ENCODE measurements at places on chromosomes 5 and 9. TPM values are rescaled to one million over a fixed set of nuclear protein-coding genes. Genes with fewer than 3 reads are reported as not detected.

C1QTNF2 gene
- 1.1 TPM for total RNA-seq

ZBTB6 gene
- total RNA-seq, result 7.0 TPM

FGF10 gene
- total RNA-seq, result 0.26 TPM

S100Z gene
- not detected for total RNA-seq

HAVCR1 gene
- total RNA-seq, result not detected

PTGS1 gene
- total RNA-seq, result 2.9 TPM

CAAP1 gene
- 8.8 TPM for total RNA-seq

ACO1 gene
- total RNA-seq, result 60.7 TPM

TAF11L10 gene
- total RNA-seq, result not detected

PKD2L2 gene
- 0.42 TPM for total RNA-seq

MARVELD2 gene
- 1.2 TPM for total RNA-seq

ACOT12 gene
- total RNA-seq, result not detected

SPINK13 gene
- total RNA-seq, result not detected

OR13C4 gene
- total RNA-seq, result not detected

BAAT gene
- not detected for total RNA-seq

TIGD6 gene
- 3.6 TPM for total RNA-seq

DNA sequence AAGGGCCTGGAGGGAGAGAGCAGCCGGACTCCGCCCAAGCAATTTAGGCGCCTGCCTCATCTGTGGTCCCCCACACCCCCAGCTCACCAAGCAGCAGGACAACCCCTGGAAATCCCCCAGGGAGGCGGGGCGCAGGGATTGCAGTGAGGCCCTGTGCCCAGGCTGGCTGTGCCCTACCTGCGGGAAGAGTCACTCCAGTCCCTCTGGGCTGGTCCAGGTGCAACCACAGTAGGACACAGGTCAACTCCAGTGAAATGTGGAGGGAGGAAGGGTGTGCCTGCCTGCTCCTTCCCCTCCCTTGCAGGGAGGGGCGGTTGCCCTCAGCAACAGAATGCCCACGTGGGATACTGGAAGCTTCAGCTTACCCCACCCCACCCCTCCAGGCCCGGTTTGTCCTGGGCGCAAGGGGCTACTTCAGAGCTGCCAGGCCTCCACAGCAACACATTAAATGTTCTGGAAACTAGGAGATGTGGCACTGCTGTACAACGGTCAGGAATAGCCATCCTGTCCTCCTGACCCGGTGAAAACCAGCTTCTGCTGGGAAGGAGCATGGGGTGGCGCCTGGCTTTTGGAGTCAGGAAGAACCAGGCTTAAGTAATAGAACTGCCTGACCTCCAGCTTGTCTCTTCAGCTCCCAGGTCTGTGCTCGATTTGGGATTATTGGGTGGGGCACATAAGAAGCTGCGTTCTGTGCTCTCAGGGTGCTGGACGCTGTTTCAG is 22.5 kb downstream of the ABO start:
- no peak overlapping the region for H3K4me3 ChIP-seq
- H3K27ac ChIP-seq, result peak overlapping the region; percentile 62
- H3K27me3 ChIP-seq, result no peaks in the 10 kb centered on the region
- DNase-seq, result no peak
- H3K4me1 ChIP-seq, result peaks cover 40% of the 10 kb centered on the region

DNA sequence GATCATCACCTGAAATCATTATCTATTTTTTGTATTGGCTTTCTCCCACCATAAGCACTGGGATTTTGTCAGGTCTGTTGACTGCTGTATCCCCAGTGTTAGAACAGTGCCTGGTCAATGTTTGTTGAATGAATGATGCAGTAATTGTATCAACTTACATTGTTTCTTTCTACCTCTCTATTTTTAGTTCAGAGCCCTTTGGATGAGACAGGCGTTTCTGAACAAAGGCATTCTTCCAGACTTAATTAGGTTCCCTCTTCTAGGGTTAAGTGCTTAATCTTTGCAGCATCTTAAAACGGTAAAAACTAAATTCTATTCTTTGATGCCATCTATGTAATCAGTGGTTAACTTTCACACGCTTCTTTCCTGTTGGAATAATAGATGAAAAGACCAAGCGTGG is 26.3 kb downstream of the SLC44A1 start:
- H3K4me1 ChIP-seq, result peaks cover 7% of the 10 kb centered on the region
- no peaks in the 10 kb centered on the region for H3K27me3 ChIP-seq
- H3K36me3 ChIP-seq, result no peaks in the 10 kb centered on the region

GRCh38 chr9:120820095-120820494 is 22.6 kb downstream of the PSMD5 start:
- no peak overlapping the region for H3K4me3 ChIP-seq
- H3K36me3 ChIP-seq, result peaks cover 7% of the 10 kb centered on the region
- no peaks in the 10 kb centered on the region for H3K4me1 ChIP-seq
- H3K27me3 ChIP-seq, result no peaks in the 10 kb centered on the region
- H3K27ac ChIP-seq, result no peak overlapping the region

- no peak overlapping the region for H3K4me3 ChIP-seq
- peaks cover 4% of the 10 kb centered on the region for H3K27me3 ChIP-seq
- peaks cover 5% of the 10 kb centered on the region for H3K4me1 ChIP-seq
- DNase-seq, result no peak
- no peaks in the 10 kb centered on the region for H3K36me3 ChIP-seq
Observed at GRCh38 chr9:85173967-85174366, 504.4 kb downstream of the NTRK2 start.

DNA sequence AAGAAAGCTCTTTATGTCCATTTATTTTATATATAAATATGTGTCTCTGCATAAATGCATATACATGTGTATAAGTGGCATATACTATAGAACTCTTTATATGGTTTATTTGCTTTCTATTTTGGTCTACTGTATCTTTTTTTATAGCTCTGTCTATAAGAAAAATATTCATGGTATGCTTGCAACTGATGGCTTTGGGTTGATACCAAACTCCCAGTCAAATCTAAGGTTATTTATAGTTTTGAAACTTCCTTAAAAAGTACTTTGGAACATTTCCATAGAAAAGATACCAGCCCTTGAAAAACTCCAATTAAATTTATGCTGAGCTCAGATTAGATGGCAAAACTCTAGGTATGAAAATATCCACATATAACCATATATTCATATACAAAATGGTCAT is 120.0 kb upstream of the KLF9 start:
- H3K27me3 ChIP-seq, result no peaks in the 10 kb centered on the region
- no peaks in the 10 kb centered on the region for H3K36me3 ChIP-seq
- H3K4me1 ChIP-seq, result no peaks in the 10 kb centered on the region
- H3K27ac ChIP-seq, result no peak overlapping the region

- no peaks in the 10 kb centered on the region for H3K36me3 ChIP-seq
- no peak for DNase-seq
- H3K27ac ChIP-seq, result no peak overlapping the region
- H3K4me3 ChIP-seq, result no peak overlapping the region
- H3K27me3 ChIP-seq, result no peaks in the 10 kb centered on the region
- H3K4me1 ChIP-seq, result no peaks in the 10 kb centered on the region
Observed at GRCh38 chr9:72984991-72985390, 32.1 kb upstream of the ALDH1A1 start.

GRCh38 chr5:40029711-40030495 is 605.1 kb upstream of the DAB2 start:
- no peak overlapping the region for H3K4me3 ChIP-seq
- no peak for DNase-seq
- H3K36me3 ChIP-seq, result no peaks in the 10 kb centered on the region
- H3K4me1 ChIP-seq, result no peaks in the 10 kb centered on the region

DNA sequence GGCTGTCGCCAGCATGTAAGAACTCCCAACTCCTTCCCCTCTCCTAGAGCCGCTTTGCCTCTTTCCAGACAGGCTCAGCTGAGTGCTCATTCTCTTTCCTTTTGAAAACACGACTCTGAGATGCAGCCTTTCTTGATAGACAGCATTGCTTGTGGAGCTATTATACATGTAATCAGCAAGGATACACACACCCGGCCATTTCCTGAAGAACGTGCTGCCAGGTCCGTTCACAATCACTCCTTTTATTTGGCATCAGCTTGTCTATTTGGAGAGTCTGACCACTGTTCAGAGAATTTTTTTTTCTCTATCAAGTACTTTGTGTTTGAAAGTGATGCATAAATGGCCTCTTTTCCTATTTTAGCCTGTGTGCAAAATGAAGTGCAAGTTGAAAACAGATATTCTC is 328.7 kb downstream of the MARCHF11 start:
- no peaks in the 10 kb centered on the region for H3K36me3 ChIP-seq

DNA sequence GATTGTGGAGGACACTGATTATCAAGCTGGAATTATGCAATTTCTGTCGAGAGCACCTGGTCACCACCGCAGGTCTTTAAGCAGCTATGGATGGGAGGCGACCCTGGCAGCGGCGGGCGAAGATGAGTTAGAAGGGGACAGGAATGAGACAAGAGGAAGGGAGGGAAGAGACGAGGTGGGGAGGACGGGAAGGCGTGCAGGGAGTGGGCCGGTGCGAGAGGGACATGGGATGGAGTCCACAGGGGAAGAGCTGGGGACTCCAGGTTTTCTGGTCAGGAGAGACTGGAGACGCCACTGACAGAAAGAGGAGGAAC is 192.3 kb downstream of the MELK start:
- DNase-seq, result no peak
- H3K4me1 ChIP-seq, result no peaks in the 10 kb centered on the region
- no peaks in the 10 kb centered on the region for H3K36me3 ChIP-seq
- H3K4me3 ChIP-seq, result no peak overlapping the region
- no peaks in the 10 kb centered on the region for H3K27me3 ChIP-seq

- DNase-seq, result no peak
- no peak overlapping the region for H3K4me3 ChIP-seq
- H3K4me1 ChIP-seq, result no peaks in the 10 kb centered on the region
- H3K27ac ChIP-seq, result no peak overlapping the region
- H3K27me3 ChIP-seq, result no peaks in the 10 kb centered on the region
Observed at GRCh38 chr9:20426019-20426418, 196.3 kb downstream of the MLLT3 start.

DNA sequence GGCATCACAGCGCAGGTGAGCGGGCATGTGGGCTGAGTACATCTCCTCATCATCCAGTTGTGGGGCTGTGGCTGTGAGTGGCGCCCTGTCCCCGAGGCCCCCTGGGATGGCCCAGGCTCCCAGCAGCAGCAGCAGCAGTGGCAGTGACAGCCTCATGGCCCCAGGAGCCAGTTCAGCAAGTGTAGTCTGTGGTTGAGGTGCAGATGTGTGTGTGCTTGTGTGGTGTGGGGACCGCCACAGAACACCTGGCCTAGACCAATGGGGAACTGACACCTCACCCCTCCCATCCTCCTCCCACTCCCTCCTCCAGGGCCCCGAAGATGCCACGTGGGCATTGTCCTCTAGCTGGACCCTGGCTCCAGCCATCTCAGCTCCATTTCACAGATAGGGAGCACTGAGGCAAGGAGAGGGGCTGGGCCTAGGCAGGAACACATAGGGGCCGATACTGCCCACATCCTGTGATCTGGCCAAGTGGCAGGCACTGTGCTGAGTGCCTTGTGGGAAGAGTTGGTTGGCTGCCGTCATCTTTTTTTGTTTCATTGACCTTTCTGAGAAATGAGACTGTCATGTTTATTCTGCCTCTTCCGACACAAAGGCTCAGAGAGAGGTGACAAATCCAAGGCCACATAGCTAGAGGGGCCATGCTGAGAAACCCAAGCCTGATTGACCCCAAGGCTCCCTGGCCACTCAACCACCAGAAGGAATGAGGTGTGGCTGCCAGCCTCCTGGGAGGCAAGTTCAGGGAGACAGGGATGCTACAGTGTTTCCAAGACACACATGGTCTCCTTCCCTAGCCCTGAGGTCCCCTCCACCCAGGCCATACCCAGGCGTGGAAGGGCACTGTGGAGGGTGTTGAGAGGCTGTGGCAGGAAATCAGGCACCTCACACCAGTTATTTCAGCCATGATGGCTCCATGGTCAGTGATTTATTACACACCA is at the start of gene MZB1:
TSS of gene MZB1 (minus strand) at position 213 of the 938 bp plus-strand sequence. CDS start at position 156, 57 bp downstream.
- peak within 1 kb of the TSS; percentile 89 for H3K27ac ChIP-seq
- no peak for DNase-seq
- peaks cover 72% of the 10 kb centered on the region for H3K4me1 ChIP-seq
- H3K27me3 ChIP-seq, result no peaks in the 10 kb centered on the region

DNA sequence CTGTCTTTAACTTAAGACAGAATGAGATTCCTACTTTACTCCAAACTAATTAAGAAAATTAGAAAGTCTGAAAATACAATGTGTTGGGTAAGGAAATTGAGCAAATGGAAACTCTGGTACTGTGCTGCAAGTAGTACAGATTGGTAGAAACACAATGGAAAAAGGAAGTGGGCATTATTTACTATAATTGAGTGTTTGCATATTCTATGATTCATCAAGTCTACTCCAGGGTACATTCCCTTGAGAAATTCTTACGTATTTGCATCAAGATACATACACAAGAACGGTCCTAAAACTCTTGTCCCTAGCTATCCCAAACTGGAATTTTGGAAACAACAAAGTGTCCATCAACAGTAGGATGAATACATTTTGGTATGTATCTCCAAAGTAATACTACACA is 123.5 kb upstream of the TARS1 start:
- H3K4me3 ChIP-seq, result no peak overlapping the region
- no peaks in the 10 kb centered on the region for H3K27me3 ChIP-seq
- H3K4me1 ChIP-seq, result no peaks in the 10 kb centered on the region
- no peaks in the 10 kb centered on the region for H3K36me3 ChIP-seq

- H3K4me3 ChIP-seq, result no peak overlapping the region
- H3K27me3 ChIP-seq, result no peaks in the 10 kb centered on the region
- DNase-seq, result no peak
Observed at GRCh38 chr5:18027241-18027867, 393.1 kb downstream of the TAF11L14 start.

GRCh38 chr9:124164811-124165210 is 92.9 kb upstream of the NEK6 start:
- H3K36me3 ChIP-seq, result no peaks in the 10 kb centered on the region
- H3K27me3 ChIP-seq, result no peaks in the 10 kb centered on the region
- no peak overlapping the region for H3K27ac ChIP-seq
- DNase-seq, result no peak
- H3K4me1 ChIP-seq, result no peaks in the 10 kb centered on the region

DNA sequence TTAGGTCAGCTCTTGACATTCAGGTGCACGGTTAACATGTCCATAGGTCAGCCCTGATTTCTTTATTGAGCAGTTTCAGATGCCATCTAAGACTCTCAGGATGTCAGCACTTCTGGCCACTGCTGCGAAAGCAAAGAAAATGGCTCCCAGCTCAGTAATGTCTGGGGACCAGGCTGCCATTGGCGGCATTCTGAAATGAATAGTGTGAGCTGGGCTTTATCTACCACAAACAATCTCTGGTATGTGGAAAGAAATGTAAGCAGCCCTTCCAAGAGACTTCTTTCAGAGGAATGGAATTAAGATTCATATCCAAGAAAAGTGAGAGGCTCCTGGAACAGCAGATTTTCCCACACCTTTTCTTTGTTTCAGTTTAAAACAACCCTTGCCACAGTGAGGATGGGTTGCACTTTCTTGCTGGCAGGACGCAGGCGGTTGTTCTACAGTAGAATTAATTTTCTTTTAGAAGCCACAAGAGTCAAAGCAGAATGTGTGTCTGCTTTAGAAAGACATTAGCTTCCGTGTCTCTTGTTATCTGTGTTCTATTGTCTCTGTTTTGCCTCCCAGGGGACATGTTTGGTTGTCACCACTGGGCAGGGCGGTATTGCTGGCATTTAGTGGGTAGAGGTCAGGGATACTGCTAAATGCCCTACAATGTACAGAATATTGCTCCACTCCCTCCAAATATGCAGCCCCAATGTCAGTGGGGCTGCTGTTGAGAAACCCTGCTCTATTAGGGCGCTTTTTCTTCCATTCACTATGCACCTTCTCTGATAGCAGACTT is 149.9 kb upstream of the ANKH start:
- no peak overlapping the region for H3K4me3 ChIP-seq
- H3K4me1 ChIP-seq, result peaks cover 4% of the 10 kb centered on the region

- DNase-seq, result no peak
- no peaks in the 10 kb centered on the region for H3K36me3 ChIP-seq
- H3K4me3 ChIP-seq, result no peak overlapping the region
- H3K27me3 ChIP-seq, result peaks cover 47% of the 10 kb centered on the region
- no peak overlapping the region for H3K27ac ChIP-seq
Observed at GRCh38 chr5:38404667-38405276, 146.4 kb downstream of the EGFLAM start.

Data from heart right ventricle (tissue), 16 donors.